HCT116 (cell line): ENCODE measurements at places on chromosomes 16 and 17. TPM values are rescaled to one million over a fixed set of nuclear protein-coding genes. Genes with fewer than 3 reads are reported as not detected.

- H3K36me3 ChIP-seq: peaks cover 10% of the 10 kb centered on the region
- peaks cover 15% of the 10 kb centered on the region for H3K4me1 ChIP-seq
- no peaks in the 10 kb centered on the region for H3K27me3 ChIP-seq
- H3K27ac ChIP-seq: peak within 1 kb of the TSS; percentile 80
- H3K4me3 ChIP-seq: peak within 1 kb of the TSS; percentile 85
- peak; percentile 98 for DNase-seq
Measured at GRCh38 chr16:29862884-29863668, at the start of gene CDIPT. Gene CDIPT, minus strand, starts transcription at chr16:29863226. Its CDS starts 369 bp downstream, at chr16:29862857.

DNA sequence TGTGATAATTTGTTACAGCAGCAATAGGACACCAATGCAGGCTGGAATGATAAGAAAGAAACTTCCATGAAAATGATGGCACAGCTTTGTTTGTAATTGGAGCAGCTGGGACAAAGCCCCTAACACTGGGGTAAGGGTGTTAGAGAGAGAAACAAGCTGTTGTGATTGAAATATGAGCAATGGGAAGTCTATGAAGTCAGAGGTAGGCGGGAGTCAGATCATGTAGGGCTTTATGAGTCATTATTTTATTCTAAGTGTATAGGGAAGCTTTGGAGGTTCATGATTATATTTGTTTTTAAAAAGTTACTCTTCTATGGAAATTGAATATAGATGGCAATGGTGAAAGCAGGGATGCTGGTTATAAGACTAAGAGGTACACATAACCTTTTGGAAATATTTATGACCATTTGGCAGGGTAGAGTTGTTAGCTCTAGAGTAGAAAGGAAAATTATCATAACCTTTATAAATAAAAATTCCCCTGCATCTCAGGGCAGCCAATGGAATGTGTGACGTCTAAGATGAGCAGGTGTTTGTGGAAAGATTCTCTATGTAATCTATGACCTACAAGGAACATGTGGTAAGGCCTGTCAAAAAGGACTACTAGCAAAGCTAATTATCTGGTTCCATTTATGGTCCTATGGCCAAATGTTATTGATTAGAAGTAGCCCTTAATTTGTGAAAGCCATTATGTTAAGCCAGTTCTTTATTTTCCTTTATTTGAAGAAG, 85.6 kb downstream of the KCNJ2 start:
- no peak for DNase-seq
- H3K36me3 ChIP-seq: no peaks in the 10 kb centered on the region
- H3K4me1 ChIP-seq: no peaks in the 10 kb centered on the region
- H3K4me3 ChIP-seq: no peak overlapping the region
- no peaks in the 10 kb centered on the region for H3K27me3 ChIP-seq

GRCh38 chr17:81440051-81440471, 44.8 kb downstream of the BAHCC1 start:
- no peak for DNase-seq
- H3K36me3 ChIP-seq: no peaks in the 10 kb centered on the region
- H3K27me3 ChIP-seq: no peaks in the 10 kb centered on the region
- H3K27ac ChIP-seq: no peak overlapping the region

GRCh38 chr17:66425756-66426396, 123.5 kb downstream of the PRKCA start:
- H3K36me3 ChIP-seq: no peaks in the 10 kb centered on the region
- H3K4me1 ChIP-seq: no peaks in the 10 kb centered on the region
- no peak for DNase-seq
- H3K27ac ChIP-seq: no peak overlapping the region
- H3K27me3 ChIP-seq: no peaks in the 10 kb centered on the region

DNA sequence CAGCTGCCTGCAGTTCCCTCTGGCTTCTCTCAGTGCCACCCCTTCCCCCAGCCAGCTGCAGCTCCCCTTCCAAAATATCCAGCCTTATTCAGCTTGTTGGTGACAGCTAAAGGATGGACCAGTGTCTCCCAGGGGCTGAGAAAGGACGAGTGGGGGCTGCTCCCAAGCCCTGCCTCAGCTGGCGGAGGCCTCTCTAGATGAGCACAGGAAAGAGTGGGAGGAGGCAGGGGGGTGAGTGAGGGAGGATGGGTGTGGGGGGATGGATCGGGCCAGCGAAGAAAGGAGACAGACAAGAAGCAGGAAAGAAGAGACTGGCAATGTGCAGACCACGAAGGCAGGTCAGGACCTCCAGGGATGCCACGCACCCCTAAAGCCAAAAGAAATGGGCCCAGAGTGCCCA, 17.5 kb downstream of the PIPOX start:
- no peak overlapping the region for H3K4me3 ChIP-seq
- H3K4me1 ChIP-seq: no peaks in the 10 kb centered on the region
- H3K36me3 ChIP-seq: no peaks in the 10 kb centered on the region
- no peaks in the 10 kb centered on the region for H3K27me3 ChIP-seq

DNA sequence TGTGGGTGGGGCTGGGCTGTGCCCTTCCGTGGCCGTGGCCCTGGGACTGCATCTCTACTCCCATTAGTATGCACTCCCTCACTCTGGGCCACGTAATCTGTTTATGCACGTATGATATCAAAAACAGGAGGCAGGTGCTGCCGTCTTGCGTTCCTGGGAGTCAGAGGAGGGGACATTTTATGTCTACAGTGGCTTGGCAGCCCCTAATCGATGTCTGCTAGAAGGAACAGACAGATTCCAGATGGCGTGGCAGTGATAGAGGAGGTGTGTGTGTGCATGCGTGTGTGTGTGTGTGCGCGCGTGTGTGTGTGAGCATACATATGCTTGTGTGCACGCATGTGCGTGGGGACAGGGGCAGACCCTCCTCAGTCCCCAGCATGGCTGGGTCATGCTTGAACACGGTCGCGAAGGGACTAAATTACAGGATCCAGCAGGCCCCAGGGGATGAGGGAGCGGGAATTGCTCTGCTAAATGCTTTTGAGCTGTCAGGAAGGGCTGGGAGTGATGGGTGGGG, 44.7 kb downstream of the SREBF1 start:
- H3K4me3 ChIP-seq: no peak overlapping the region
- DNase-seq: no peak
- no peaks in the 10 kb centered on the region for H3K36me3 ChIP-seq
- no peaks in the 10 kb centered on the region for H3K27me3 ChIP-seq

GRCh38 chr16:4184038-4184702, 57.7 kb downstream of the SRL start:
- DNase-seq: no peak
- H3K4me1 ChIP-seq: peaks cover 29% of the 10 kb centered on the region
- peak overlapping the region; percentile 79 for H3K4me3 ChIP-seq
- no peak overlapping the region; the same call in 1 of the 2 replicates for H3K27ac ChIP-seq

- H3K36me3 ChIP-seq: peaks cover 8% of the 10 kb centered on the region
- no peak overlapping the region for H3K4me3 ChIP-seq
- DNase-seq: no peak
- no peaks in the 10 kb centered on the region for H3K27me3 ChIP-seq
- no peak overlapping the region for H3K27ac ChIP-seq
Measured at GRCh38 chr17:73281928-73282327, 20.2 kb upstream of the CPSF4L start.

DNA sequence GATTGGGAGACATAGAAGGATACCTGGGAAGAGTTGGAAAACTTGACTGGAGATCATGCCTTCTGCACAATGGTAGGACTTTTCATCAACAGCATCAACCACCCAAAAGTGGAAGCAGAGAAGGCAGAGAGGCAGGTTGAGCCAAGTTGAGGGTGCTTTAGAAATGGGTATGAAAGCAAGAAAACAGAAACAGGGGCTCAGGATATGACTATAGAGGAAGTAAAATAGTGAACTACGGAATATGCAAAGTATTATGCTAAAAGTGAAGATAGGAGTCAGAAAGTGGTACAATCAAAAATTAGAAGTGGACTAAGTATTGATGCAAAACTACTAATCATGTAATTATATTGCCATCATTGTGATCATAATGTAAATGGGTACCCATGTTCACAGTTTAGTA, 16.1 kb upstream of the ARHGAP44 start:
- no peak for DNase-seq
- H3K27ac ChIP-seq: no peak overlapping the region
- no peaks in the 10 kb centered on the region for H3K36me3 ChIP-seq
- H3K27me3 ChIP-seq: peaks cover 36% of the 10 kb centered on the region

Gene SLFN12L
- 0.17 TPM for total RNA-seq

Gene MMP2
- 1.5 TPM for total RNA-seq
